ENCODE measurements at places on chromosomes 12 and 14. TPM values are rescaled to one million over a fixed set of nuclear protein-coding genes. Genes with fewer than 3 reads are reported as not detected.

LPAR5 gene
- not detected for total RNA-seq

PROX2 gene
- not detected for total RNA-seq

STON2 gene
- 52.5 TPM for total RNA-seq

CCDC175 gene
- not detected for total RNA-seq

DENND5B gene
- total RNA-seq, result 3.6 TPM

IGF1 gene
- 1.3 TPM for total RNA-seq

FBRSL1 gene
- total RNA-seq, result 2.1 TPM

POTEG gene
- total RNA-seq, result not detected

TRHDE gene
- total RNA-seq, result 7.3 TPM

GALNT16 gene
- 8.5 TPM for total RNA-seq

PTCSC3 gene
- total RNA-seq, result not detected

INTS13 gene
- 33.0 TPM for total RNA-seq

NPFF gene
- not detected for total RNA-seq

BICDL1 gene
- not detected for total RNA-seq

CDCA4 gene
- 7.9 TPM for total RNA-seq

KLRK1 gene
- total RNA-seq, result not detected

GLS2 gene
- under 0.01 TPM for total RNA-seq

RTN1 gene
- total RNA-seq, result 0.17 TPM

CCER1 gene
- not detected for total RNA-seq

KRT2 gene
- total RNA-seq, result not detected

PMCH gene
- not detected for total RNA-seq

CLEC1B gene
- total RNA-seq, result not detected

IRAK3 gene
- total RNA-seq, result 7.4 TPM

LMNTD1 gene
- total RNA-seq, result not detected

A2M gene
- 239 TPM for total RNA-seq

ACVRL1 gene
- total RNA-seq, result 20.8 TPM

GPR33 gene
- not detected for total RNA-seq

Measured in fibroblast of lung (primary cell).